HCEC 1CT (cell line): ENCODE measurements at places on chromosomes 5 and 9.

- peak; percentile 71 for DNase-seq
Measured at GRCh38 chr5:73201547-73202513, 28.8 kb downstream of the TMEM174 start.

GRCh38 chr9:89477811-89478630, 19.9 kb downstream of the SEMA4D start:
- no peak for DNase-seq

- no peak for DNase-seq
Measured at GRCh38 chr5:134543820-134544614, 18.5 kb downstream of the JADE2 start.

DNA sequence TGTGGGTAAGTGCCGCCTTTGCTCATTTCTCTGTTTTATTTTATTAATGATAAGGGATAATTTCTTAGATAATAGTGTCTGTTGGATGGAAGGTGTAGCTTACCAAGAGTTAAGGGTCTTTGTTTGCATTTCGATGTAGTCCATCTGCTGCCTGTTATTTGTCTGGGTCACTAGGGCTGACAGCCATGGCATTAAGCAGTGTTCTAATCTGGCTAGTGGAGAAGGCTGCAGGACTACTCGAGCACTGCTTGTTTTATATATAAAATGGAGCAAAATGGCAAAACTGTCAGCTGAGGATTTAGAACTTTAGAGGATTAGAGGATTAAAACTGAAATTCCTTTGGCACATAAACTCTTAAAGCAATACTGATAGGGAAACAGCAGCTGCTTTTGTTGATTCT, 67.5 kb downstream of the C7 start:
- no peak for DNase-seq

DNA sequence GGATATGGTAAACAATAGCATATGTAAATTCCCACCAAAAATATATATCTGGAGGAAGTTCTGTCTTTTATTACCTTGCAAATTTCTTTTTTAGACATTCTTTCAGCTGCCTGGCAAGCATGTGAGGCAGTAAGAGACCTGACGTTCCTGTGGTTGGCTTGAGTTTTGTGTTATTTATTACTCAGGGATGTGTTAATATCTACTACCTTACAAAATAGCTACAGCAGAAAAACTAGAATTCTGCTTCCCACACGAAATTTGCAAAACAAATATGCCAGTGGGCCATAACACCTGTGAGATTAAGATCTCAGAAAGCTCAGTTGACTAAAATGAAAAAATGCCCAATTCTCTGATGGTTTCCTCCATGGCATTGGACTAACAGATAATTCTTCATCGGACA, 274.2 kb downstream of the TMEM167A start:
- no peak for DNase-seq

GRCh38 chr5:30099634-30100033, 1093.9 kb upstream of the CDH6 start:
- DNase-seq, result no peak
